ENCODE measurements at places on chromosomes 4 and X. TPM values are rescaled to one million over a fixed set of nuclear protein-coding genes. Genes with fewer than 3 reads are reported as not detected.

GRCh38 chr4:62711575-62711974, 1511.4 kb downstream of the ADGRL3 start:
- H3K4me3 ChIP-seq: no peak overlapping the region
- H3K36me3 ChIP-seq: no peaks in the 10 kb centered on the region
- H3K4me1 ChIP-seq: no peaks in the 10 kb centered on the region
- no peaks in the 10 kb centered on the region for H3K27me3 ChIP-seq
- H3K27ac ChIP-seq: no peak overlapping the region

- H3K4me3 ChIP-seq: no peak overlapping the region
- H3K4me1 ChIP-seq: no peaks in the 10 kb centered on the region
- DNase-seq: peak; percentile 12
- no peaks in the 10 kb centered on the region for H3K36me3 ChIP-seq
- no peaks in the 10 kb centered on the region for H3K27me3 ChIP-seq
Observed at GRCh38 chrX:47321823-47322371, 48.5 kb upstream of the ZNF157 start.

DNA sequence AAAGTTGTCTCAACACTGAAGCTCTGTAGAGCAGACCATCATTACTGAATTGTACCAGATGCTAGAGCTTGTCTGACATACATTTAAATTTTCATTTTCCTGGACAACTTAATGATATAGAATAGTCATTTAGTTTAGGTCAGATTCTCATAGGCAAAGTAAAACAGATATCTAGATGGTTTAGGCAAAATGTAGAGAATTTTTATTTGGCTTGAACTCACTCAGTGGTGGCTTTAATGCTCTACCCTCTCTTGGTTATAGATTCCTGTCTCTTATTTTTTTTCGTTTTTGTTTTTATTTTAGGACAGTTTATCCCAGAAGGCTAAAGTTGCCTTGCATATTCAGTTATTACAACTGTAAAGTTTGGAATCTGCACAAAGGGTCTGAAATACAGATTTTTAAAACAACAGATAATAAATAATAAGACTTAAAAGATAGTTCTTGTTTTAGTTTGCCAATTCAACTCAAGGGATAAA, 4.0 kb upstream of the IRS4 start:
- H3K36me3 ChIP-seq: no peaks in the 10 kb centered on the region
- peaks cover 17% of the 10 kb centered on the region for H3K27me3 ChIP-seq
- peaks cover 8% of the 10 kb centered on the region for H3K4me1 ChIP-seq
- H3K27ac ChIP-seq: no peak overlapping the region

GRCh38 chrX:38060331-38060878, 54.1 kb downstream of the SYTL5 start:
- no peaks in the 10 kb centered on the region for H3K4me1 ChIP-seq
- H3K4me3 ChIP-seq: no peak overlapping the region
- H3K36me3 ChIP-seq: no peaks in the 10 kb centered on the region
- DNase-seq: no peak

DNA sequence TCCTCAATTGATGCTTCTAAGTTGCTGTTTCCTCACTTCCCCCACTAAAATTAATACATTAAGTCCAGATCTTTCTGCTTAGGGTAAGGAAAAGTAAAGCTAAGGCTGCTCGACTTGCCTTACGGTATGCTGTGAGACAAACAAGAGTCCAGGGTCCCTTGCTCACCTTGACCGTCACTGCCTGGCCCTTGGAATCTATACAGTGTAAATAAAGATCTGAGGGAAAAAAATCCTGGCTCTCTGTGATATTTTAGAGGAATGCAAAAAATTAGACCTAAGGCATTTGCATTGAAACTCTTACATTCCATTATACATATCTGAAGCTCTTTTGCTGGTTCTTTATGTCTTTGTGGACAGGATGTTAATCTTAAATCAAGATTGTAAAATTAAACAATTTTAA, 129.6 kb upstream of the HCCS start:
- no peaks in the 10 kb centered on the region for H3K27me3 ChIP-seq
- no peak overlapping the region for H3K27ac ChIP-seq
- H3K36me3 ChIP-seq: no peaks in the 10 kb centered on the region
- H3K4me1 ChIP-seq: no peaks in the 10 kb centered on the region
- no peak for DNase-seq

DNA sequence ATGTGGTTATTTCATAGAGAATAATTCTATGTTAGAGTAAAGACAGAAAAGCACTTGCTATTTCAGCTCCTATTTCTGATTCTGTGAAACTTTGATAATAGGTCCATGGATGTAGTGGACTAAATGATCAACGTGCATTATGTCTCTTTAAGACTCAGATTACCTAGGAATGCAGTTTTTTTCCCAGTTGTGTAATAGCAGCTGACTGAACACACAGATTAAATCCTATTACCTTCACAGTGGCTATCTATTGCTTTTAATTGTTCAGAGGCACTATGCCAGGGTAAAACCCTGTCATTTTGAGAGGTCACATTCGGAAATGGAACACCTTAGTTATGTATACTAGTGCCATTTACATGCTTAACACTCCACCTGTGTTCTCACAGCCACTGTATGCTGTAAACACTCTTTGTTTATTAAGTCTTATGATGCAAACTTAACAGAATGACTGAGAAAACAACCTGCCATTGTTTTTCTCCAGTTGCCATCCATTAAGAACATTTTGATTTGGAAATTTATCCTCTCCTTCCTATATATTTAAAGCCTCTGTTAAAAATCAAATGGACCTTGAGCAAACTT, 70.5 kb downstream of the HPGD start:
- H3K4me3 ChIP-seq: no peak overlapping the region
- no peaks in the 10 kb centered on the region for H3K4me1 ChIP-seq
- no peak overlapping the region for H3K27ac ChIP-seq
- no peaks in the 10 kb centered on the region for H3K27me3 ChIP-seq

DNA sequence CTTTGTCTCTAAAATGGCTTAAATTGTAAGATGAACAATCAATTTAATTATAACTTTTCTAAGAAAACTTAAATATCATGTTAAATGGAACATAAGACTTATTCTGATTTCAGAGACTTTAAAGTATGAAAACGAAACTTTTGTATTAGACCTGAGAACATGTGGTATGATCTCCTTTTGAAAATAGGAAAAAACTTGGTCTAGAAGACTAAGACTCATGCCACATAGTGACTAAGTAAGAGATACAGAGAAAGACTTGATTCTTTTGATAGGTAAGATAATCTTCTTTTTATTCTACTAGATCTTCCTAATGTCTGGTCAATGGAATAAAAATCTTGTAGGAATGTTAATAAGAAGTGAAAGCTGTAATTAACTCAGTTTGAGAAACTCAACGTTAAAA, 326.3 kb upstream of the GRIA3 start:
- no peaks in the 10 kb centered on the region for H3K27me3 ChIP-seq
- no peaks in the 10 kb centered on the region for H3K4me1 ChIP-seq
- DNase-seq: no peak
- H3K27ac ChIP-seq: no peak overlapping the region
- no peaks in the 10 kb centered on the region for H3K36me3 ChIP-seq

GRCh38 chrX:7106649-7107048, 40.9 kb upstream of the STS start:
- no peaks in the 10 kb centered on the region for H3K36me3 ChIP-seq
- DNase-seq: no peak
- H3K27me3 ChIP-seq: no peaks in the 10 kb centered on the region

DNA sequence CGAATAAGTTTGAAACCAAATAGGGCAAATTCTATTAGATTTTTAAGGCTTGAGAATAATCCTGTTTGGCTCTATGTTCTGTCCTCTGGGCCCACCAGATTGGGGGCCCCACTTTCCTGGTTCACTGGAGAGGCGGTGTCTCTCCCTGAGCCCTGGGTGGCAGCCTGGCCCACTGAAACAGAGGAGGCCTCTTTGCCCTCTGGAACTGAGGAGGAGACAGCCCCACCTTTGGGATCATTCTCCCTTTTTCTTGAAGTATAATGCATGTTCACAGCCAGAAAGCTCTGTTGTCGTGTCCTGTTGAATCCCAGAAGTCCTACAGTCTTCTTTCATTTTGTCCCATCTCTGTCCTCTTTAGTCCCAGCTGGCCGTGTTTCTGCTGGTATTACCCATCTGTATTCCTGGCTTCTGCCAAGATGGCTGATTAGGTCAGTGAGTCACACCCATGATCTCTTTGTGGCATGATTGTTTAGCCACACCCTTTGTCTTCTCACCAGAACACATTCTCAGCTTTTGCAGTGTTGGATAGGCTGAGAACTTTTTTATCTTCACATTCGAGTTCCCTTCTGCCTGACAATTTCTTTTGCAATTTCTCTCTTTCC, 8.1 kb upstream of the TBC1D25 start:
- no peak for DNase-seq
- no peaks in the 10 kb centered on the region for H3K27me3 ChIP-seq
- H3K27ac ChIP-seq: no peak overlapping the region
- no peak overlapping the region for H3K4me3 ChIP-seq

Gene USP17L18
- total RNA-seq: not detected

Gene SLC4A4
- 9.2 TPM for total RNA-seq

Gene FREM3
- total RNA-seq: 0.11 TPM
